ENCODE measurements at places on chromosomes 4 and X.

- no peak for DNase-seq
These were observed 26.7 kb upstream of the TEC start for GRCh38 chr4:48296365-48296764.

DNA sequence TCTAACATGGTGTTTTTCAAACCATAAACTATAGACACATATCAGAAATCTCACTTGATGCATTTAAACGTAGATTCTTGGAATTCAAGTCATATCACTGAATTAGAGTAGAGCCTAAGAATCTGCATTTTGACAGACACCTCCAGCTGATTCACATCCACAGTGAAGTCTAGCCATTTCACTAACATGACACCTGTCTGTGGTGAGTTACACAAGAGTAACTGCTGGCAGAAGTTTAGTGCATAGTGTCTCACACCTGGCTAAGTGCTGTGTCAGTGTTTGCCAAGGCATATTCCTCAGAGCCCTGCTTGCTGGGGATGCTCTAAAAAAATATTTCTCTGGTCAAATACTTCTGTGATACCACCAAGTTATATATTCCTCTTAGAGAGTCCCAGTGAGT lies 237.5 kb upstream of the DIAPH2 start:
- no peak for DNase-seq

DNA sequence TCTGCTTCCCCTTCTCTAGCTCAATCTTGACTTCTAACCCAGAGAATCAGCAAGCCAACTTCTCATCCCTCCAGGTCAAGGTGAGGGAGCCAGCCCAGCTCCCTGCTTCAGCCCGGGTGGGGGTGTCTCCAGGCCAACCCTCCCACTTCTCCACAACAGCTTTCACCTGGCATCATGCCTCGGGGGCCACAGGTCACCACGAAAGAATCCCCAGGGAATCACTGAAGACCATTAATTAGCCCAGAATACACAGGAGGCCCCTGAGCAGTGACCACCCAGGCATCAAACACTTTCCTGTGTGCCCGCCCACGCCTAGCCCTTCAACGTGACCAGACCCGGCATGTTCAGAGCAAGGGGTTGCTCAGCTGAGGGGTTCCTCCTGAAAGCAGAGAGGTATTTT lies 646.7 kb downstream of the BCOR start:
- DNase-seq: no peak

DNA sequence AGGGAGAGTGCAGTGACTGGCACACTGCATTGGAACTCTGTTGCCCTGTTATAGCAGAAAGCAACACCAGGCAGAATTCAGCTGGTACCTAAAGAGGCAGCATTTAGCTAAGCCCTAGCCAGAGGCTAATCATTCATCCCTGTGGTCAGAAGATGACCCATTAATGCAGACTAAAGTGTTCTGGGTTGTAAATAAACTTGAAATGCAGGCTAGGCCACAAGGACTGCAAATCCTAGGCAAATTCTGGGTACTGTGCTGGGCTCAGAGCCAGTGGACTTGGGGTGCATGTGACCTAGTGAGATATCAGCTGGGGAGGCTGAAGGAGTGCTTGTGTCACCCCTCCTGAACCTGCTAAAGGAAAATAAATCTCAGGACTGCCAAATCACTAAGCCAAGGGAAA lies 91.2 kb downstream of the LPAR4 start:
- no peak for DNase-seq

DNA sequence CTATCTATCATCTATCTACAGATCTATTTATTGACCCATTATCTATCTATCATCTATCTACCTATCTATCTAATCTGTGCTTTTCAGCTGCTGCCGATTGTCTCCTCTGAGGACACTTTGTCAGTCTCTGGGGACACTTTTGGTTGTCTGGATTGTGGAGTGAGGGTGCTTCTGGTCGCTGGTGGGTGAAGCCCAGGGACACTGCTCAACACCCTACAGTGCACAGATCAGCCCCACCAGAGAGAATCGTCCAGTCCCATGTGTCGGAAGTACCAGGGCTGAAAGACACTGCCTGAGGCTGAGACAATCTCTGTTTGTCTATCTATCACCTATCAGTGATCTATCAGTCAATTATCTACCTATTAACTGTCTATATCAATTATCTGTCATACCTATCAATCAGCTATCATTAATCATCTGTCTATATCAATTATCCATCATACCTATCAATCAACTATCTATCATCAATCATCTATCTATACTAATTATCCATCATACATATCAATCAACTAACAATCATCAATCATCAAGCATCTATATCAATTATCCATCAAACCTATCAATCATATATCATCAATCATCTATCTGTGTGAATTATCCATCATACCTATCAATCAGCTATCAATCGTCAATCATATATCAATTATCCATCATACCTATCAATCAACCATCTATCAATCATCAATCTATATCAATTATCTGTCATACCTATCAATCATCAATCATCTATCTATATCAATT lies 70.0 kb upstream of the PPP2R3B start:
- DNase-seq: no peak

DNA sequence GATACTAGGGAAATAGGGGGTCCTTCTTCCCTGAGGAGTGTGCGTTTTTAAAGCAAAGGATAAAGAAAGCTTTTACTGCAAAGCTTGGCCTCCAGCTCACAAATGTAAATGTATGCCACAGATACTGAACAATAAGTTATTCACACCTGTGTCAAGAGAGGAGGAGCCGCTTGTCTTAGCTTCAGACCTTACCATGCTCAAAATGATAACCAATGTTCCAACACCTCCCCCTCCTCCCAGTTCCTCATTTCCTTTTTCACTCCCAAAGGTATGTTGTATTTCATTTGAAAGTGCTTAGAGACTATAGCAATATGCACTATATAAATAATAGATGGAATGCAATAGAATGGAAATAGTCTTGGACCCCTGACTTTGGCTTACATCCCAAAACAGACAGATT lies 47.0 kb upstream of the RAPGEF2 start:
- no peak for DNase-seq

- no peak for DNase-seq
These were observed 24.9 kb upstream of the SEC24B start for GRCh38 chr4:109408711-109409110.

- no peak for DNase-seq
These were observed 105.1 kb upstream of the SMIM31 start for GRCh38 chr4:164648849-164649212.

DNA sequence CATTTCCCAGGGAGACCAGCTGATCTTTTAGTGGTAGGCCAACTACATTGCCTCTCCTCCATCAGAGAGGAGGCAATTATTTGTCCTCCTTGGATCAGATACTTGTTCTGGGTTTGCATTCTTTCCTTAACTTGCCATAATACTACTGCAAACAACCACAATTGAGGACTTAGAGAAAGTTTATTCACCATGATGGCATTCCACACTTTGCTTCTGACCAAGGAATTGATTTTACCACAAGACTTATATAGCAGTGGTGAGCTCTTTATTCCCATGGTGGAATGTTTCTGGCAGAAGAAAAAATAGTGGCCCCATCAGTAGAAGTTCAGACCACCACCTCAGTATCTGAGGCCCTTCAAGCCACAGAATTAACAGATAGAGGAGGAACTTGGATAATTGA lies 123.9 kb upstream of the PPP3CA start:
- no peak for DNase-seq

DNA sequence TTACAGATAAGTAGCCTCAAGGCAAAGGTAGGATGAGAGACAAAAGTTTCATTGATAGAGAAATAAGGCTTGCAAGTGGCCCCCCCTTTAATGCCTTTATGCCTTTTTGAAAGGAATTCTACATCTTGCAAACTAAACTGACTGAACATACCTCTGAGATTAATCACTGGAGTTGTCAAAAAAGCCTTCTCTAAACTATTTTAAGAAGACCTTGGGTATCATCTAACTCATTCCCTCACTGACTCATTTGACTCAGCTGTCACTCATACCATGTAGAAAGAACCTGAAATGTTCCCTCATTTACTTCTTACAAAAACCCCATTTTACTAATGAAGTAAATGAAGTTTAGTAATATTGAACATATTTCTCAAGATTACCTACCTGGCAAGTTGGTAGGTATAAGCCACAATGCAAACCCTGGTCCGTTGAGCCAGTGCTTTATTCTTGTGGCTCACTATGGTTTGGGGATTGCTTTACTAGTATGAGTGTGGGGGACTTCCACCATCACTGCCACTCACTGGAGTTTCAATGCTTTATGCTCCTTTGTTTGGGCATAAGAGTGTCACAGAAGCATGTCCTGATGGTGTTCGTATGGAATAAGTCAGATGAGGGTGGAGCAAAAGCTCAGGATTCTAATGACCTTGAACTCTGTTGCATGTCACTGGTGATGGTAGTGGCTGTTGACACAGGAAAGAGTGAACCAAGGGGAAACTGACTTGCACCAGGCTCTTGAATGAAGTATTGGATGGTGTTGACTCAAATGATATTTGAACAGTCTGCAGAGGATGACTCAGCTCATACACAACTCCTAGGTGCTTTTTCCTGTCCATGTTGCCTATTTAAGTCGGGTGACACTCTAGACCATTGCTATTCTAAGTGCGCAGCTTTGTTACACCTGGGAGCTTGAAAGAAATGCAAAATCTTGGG lies 305.5 kb upstream of the EMCN start:
- DNase-seq: no peak
